Globus pallidus (tissue), 1 donor: ENCODE measurements at places on chromosomes 3 and 15.

DNA sequence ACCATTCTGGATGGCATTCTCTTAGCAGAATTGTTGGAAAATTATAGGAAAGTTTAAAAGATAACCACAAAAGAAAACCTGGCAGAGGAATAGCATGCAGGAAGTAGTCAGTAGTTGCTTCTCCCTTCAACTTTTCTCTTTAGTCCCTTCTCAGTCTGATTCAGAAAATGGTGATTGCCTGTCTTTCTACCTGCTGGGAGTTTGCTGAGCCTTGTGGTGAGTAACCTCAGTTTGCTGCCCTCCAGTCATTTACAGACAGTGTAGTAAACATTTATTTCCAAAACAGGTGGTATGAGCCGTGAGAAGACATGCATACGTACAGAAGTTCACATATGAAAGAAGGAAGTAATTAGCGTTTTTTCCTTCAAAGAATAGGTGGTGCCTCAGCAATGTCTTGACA, 224.7 kb upstream of the POU1F1 start:
- no peak for DNase-seq

GRCh38 chr3:186640929-186641328, 730 bp downstream of the FETUB start:
- DNase-seq: no peak

GRCh38 chr15:72685925-72686794, at the start of the genes BBS4 and HIGD2B:
Gene BBS4 (plus strand): TSS chr15:72686207. CDS start chr15:72686228, 21 bp downstream.
Gene HIGD2B (minus strand): TSS chr15:72686182. CDS start chr15:72676374, 9,808 bp downstream.
- peak; percentile 80 for DNase-seq

GRCh38 chr3:27326202-27326601, 43.0 kb downstream of the NEK10 start:
- no peak for DNase-seq

DNA sequence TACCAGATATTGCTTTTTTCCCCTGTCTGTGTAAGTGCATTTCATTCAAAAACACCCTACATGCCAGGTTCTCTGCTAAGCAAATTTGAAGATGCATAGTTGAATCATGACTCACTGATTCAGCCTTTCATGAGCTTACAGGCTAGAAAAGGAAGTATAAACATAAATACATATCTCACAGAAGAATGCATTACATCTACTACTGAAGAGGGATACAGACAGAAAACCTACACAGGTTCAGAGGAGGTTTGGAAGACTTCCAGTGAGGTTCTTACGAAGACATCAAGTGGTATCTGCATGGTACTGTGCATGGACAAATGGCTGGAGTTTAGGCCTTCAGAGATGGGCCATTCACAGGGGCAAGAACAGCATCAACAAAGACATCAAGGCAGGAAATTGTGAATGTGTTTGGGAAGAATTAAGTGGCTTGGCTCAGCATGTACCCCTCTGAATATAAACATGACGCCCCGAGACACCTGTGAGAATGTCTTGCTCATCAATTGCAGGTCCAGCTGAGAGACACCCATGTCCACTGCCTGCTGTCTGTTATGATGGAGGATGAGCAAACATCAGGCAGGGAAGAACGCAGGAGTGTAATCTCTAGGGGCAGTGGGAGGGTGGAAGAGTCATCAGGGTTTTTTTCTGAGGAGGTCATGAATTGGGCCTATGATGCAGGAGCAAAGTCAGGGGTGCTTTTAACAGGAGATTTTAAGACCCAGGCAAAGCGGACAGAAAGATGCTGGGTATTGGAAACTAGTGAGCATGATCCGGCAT, 105.1 kb upstream of the GALNT15 start:
- no peak for DNase-seq

DNA sequence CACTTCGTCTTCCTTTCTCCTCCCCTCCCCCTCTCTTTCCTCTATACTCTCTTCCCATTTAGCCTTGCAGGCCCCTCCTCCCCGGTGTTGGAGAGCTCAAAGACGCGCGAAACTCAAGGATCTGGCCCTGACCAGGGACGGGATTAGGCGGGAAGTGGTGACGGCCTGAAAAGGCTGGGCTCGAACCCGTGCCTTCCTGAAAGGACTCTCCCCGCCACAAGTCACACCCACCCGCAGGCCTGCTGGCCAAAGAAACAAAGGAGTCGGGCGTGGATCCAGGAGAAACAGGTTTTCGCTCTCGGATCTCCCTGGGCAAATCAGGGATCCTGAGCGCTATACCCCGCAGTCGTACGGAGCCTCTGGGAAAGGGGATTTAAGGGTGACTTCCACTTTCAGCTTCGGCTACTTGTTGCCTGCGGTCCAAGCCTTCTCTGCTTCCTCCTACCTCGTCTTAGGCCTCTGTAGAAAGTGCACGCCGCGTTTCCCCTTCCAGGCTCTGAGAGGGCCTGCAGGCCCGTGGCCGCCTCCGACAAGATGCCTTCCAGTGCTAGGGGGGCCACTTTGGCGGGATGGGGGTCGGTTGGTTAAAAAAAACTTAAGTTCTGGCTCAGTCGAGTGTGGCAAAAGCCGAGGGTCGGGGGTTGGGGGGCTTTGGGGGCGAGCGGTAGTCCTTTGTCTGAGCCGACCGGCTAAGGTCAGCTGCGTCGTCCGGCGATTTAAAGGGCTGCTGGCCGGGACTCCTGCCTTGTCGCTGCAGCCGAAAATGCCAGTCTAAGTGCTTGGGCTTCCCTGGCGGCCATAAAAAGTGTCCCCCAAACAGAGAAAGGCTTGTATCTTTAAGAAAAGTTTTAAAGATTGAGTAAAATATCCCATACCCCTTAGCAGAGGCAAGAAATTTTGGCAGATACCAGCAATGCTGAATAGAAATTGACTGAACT, 8.2 kb downstream of the ZIC4 start:
- DNase-seq: no peak

- peak; percentile 47 for DNase-seq
Measured at GRCh38 chr3:181330257-181330656, 340.7 kb upstream of the DNAJC19 start.

DNA sequence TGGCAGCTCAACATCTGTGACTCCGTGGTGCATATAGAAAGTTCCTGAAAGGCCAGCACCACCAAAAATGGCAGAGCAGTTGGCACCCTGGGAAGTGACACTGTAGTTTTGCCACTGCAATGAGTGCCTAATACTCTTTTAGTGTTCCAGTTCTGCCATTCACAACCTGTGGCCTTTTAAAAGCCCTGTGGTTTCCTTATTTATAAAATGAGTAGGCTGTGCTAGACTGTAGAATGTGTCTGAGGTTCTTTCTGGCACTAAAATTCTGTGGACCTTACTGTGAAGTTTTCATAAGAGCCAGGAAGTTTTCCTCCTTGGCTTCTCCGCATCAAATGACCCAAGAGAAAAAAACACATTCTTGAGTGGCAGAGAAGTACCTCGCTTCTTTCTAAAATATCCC, 74.1 kb downstream of the MME start:
- no peak for DNase-seq

GRCh38 chr15:63042877-63043334, 359 bp downstream of the TPM1 start:
- DNase-seq: no peak

DNA sequence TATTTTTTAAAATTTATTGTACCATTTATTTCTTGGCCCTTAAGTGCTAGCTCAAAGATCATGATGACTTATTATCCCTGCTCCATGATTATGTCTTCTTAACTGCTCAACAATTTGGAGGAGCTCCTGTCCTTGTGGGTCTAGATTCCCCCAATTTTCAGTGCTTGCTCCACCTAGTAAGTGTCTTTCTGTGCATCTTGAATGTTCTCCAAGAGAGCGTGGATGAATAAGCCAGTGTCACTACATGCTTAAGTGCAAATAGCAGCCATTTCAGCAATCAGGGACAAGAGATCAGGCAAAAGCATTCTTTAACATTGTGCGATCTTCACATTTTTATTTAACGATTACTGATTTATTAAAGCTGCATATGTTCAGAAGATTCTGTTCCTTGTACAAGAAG, 99.4 kb downstream of the ALCAM start:
- DNase-seq: peak; percentile 75

- no peak for DNase-seq
Measured at GRCh38 chr3:38717355-38718240, 68.1 kb upstream of the SCN5A start.

GRCh38 chr15:74036271-74037170, 42.0 kb downstream of the PML start:
- no peak for DNase-seq

DNA sequence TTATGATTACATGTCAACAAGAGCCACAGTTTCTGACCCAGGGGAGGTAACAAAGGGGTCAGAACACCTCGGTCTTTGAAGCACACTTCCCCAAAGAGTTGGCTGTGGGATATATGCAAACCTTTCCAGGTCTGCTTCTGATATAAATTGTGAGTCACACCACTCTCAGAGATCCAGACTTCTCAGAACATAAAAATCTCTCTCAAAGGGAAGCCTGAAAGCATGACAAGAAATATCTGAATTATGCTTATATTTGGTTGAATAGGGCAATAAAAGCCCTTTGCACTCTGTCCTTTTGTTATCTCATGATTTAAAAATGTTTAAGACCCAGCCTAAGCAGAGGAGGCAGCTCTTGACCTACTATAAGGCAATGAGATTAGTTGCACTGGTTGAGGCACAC, 56.8 kb downstream of the MYH15 start:
- no peak for DNase-seq

- DNase-seq: no peak
Measured at GRCh38 chr3:52841211-52841980, 6.6 kb upstream of the MUSTN1 start.

DNA sequence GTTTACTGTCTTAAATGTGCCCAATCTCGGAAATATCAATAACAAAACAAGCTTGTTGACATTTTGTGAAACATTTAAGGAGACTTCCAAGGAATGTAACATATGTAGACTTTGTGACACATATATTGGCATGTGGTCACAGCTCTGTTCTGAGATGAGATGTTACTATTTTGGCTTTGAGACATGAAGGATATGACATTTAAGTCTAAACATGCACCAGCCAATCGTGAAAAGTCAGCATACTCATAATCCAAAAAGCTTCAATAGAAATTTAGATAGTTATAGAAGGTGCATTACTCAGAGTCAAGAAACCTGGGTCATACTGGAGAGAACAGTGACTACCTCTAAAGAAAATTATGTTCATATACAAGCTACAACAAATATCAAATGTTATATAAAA, 13.4 kb downstream of the COMMD2 start:
- DNase-seq: no peak

DNA sequence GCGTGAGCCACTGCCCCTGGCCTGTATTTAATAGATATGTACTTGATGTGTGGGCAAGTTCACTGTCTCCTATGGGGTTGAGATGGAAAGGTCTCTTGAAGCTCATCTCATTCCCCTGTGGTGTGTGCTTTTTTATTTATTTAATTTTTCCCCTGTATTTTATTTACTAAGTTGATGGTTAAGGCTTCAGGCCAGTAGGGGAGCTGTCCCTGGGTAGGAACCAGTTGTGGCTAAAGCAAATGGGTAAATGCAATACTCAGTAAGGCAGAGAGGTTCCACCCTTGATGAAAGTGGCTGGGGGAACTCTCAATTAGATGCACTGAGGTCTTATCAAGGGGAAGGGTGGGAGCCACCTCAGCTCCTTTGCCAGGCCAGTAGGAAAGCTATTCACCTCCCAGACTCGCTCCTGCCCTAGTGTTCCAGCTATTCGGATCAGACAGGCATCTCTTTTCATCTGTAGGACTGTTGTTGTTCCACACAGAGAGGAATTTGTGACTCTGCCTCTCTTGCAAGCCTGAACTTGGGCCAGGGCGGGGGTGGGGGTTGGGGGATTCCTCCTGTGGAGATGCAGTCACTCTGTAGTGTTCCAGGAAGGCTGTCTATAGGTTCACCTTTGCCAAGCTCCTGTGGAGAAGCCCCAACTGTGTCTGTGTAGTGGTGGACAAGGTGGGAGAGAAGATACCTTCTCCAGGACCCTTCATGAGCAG, 26.1 kb downstream of the PCCB start:
- no peak for DNase-seq

GRCh38 chr3:34016925-34017587, 218.6 kb downstream of the PDCD6IP start:
- no peak for DNase-seq

GRCh38 chr15:70387081-70387480, 289.4 kb upstream of the TLE3 start:
- no peak for DNase-seq

GRCh38 chr3:120350401-120350941, 1.3 kb upstream of the LRRC58 start:
- peak; percentile 27 for DNase-seq

DNA sequence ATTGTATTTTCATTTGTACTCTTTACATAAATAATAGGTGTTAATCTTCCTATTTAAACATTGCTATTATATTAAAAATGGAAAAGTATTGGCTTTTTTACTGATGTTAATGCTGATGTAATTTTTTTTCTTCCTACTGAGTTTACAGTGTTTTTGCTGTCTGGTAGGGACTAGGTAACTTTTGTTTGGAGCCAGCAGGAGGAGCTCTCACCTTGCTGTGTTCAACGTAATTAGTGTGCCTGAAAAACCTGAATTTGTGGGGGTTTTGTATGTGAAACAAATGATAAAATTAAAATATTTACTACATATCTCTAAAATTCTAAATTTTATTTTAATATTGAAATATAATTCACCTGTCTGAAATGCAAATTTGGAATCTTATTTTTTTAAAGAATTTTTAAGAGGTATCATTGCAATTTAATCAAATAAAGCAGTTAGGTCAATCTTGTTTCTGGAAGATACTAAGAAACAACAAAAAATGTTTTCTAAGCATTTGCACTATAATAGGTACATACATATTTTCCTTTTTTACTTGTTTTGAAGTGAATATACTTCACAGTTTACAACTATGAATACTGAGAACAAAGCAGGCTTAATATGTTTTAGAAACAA, 48.8 kb downstream of the EPHA6 start:
- no peak for DNase-seq

DNA sequence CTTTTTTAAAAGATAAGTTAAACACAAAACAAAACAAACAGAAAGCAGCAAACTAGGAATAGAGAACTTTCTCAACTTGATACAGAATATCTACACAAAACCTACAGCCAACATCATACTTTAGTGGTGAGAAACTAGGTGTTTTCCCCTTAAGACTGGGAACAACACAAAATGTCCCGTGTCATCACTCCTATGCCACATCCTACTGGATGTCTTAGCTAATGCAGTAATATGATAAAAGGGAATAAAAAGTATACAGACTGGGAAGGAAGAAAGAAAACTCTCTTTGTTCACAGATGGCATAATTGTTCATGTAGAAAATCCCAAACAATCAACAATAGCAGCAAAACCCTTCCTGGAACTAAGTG, 45.9 kb downstream of the TMEM45A start:
- peak; percentile 32 for DNase-seq

DNA sequence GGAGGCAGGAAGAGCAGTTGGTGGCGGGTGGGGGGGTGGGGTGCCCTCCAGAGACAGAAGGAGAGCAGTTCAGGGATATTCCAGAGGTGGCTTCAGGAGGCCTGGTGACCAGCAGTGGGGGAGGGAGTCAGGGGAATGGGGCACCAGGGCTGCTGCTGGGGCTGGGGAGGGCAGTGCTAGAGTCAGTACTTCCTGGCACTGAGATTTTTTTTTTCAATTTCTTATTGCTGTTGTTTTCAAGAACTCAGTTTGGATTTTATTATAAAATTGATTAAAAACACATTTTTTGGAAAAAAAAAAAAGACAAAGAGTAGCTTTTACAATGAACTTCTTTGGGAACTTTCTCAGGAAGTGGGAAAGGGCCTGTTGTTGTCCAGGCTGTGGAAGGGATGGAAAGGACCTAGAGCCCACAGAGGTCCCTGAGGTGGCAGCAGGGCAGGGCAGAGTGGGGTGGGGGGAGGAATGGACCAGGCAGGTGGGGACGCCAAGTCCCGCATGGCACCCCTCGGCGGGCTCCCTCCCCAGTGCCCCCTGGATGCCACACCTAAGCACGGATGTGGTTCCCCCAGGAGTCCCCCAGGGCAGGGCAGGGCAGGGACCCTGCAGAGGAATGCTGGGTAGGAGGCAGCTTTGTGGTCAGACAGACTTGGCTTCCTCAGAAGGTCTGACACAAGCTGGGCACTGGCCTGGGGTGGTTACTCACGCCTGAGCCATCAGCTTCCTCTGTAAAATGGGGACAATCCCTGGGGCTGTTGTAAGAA, 8.5 kb upstream of the ANPEP start:
- no peak for DNase-seq
